ENCODE measurements at places on chromosomes 16 and 17.

DNA sequence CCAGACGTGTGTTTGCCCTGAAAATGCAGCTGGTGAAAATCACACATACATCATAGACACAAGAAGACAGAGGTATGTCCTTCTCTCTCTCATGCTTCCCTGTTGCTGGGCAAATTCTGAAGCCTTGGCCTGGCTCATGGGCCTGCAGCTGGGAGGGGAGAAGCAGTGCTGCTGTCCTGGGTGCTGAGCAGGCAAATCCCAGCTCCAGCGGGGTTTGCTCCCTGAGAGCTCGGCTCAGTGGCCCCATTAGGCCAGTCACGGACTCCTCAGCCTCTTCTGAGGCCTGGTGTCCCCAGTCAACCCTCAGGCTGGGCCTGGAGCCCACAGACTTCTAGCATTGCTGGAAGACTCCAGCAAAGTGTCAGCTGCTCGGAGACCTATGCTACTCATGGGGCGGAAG, 11.7 kb downstream of the RHBDL3 start:
- peak; percentile 57 for DNase-seq

DNA sequence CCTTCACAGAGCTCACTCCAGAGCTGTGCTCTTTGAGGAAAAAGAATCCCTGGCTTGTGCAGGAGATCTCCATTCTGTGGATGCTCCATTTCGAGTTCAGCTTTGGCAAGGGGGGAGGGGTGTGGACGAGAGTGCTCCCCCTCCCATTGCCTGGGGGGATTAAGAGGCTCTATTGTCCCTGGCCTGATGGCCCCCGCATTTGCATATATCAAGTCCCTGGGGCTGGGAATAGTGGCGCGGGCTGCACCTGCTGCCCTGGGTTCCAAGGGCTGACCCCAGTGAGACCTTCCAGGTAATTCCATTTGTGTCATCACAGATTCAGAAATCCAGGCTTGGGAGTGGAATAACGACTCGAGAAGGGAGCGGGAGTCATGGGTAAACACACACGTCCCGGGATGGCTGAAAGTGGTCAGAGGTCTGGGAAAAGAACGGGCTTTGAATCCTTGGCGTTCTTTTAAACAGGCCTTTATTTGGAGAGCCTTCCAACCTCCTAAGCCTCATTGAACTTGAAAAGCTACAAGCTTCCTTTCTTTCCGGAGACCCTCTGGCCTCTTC, 479.3 kb downstream of the HS3ST3B1 start:
- no peak for DNase-seq

DNA sequence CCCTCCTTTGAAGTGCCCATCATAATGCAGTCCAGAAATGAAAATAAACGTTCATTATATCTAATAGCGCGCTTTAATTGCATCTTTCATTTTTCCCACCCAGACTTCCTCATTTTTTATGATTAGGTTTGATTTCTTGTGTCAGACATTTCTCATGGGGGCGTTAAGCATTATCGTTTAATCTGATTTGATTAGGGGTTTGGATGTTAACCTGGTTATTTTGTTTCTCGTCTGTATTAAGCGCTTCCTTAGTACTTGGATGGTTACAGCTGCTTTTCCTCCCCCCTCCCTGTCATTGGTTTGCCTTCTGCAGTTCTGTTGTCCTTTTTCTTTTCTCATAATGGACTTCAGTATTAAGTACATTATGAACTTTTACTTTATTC, 540 bp downstream of the MFSD11 start:
- DNase-seq: no peak

DNA sequence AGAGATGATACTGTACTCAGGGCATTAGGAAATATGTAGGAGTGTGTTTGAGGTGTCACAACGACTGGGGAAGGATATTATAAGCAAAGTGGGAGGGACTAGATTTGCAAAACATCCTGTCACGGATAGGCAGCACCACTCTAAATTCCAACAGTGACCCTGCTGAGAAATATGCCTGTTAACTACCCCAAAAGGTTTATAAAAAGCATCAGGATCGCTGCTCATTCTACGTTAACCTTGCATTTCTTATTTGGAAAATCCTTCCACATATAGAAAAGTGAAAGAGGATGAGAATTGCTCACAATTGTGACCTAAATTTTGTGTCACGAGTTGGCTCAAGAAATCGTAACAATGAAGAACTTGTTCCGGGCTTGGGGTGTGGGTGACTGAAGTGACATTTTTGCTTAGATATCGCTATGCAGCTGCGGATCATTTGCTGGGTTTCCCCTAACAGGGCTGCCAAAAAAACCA, 51.6 kb downstream of the N4BP1 start:
- no peak for DNase-seq

- no peak for DNase-seq
Measured at GRCh38 chr17:75105126-75106080, 4.4 kb upstream of the ARMC7 start.

GRCh38 chr16:64409783-64410210, 712.1 kb downstream of the CDH11 start:
- DNase-seq: no peak

- DNase-seq: no peak
Measured at GRCh38 chr17:66406701-66407644, 104.6 kb downstream of the PRKCA start.

- DNase-seq: no peak
Measured at GRCh38 chr17:78007647-78008046, 49.1 kb downstream of the TNRC6C start.

- no peak for DNase-seq
Measured at GRCh38 chr17:73720187-73720834, 76.1 kb upstream of the SDK2 start.

DNA sequence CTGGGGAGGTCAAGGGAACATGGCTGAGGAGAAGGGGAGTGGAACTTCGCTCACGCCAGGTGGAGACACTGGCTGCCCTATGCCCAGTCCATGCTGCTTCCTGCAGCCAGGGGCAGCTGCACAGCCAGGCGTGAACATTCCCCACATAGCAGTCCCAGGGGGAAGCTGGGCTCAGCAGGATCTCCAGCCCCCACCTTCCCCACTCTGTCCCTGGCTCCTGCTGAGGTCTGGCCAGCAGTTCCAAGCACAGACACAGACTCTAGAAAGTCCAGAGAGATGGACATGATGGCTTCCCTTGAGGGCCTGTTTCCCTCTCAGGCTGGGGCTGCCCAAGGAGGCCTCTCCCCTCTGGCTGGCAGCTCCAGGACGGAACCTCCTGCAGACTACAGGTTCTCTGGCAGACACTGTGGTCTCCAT, 9.3 kb downstream of the JUP start:
- peak; percentile 72 for DNase-seq

DNA sequence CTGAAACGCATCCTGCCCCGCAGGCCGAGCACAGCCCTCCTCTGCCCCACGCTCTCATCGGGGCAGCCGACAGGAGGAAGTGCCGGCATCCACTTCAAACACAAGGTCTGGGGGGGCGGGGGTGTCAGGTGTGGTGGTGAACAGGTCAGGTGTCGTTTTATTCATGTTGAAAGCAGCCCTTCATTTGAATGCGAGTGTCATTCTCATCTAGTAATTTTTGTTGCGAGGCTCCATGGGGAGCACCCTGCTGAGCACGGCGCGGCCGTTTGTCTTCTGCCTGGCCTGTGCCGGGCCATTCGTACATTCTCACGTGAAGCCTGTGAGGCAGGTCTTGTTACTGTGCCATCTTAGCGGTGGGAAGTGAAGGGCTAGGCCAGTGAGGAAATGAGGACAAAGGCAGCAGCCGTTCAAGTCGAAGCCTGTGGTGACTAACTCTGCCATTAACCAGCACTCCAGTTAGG, 1.9 kb downstream of the ACSF3 start:
- DNase-seq: no peak

DNA sequence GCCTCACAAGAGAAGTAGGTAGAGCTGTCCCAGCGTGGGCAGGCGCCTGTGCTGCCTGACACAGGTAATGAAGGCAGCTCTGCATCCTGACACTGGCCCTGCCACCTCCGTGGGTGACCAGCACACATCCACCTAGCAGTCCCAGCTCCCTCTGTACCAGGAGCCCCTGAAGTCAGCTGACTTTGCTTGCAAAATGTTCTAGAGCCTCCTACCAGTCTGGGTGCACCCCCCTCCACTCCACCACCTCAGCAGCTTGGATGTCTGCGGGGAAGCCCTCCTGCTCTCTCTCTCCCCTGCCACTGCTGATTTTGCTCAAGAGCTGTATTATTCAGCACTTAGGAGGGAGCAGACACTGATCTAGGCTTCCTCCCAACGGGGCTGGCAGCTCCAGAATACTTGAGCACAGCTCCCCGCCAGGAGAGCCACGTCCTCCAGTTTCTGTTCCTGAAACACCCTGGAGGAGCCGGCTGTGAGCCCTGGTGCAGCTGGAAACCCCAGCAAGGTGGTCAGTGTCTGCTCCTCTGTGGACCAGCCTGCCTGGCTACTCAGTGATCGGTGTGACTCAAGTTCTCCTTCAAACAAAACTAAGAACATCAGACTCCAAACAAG, 1.0 kb downstream of the RNF166 start:
- no peak for DNase-seq

DNA sequence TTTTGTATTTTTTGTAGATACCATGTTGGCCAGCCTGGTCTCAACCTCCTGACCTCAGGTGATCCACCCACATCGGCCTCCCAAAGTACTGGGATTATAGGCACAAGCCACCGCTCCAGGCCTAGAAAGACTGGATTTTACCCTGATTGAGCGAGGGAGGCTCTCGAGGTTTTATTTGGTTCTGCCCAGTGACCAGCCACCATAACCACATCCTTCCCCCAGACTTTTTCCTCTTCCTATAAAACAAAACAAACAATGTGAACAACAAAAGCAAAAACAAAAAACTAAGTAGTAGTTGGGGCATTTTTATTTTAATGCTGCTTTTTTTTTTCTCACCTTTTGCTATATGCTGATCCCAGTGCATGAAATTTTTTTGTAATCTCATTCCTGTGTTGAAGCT, 509.6 kb downstream of the MAF start:
- DNase-seq: no peak

Measured in renal pelvis (tissue), 12 donors.